ENCODE measurements at places on chromosomes 11 and 22. TPM values are rescaled to one million over a fixed set of nuclear protein-coding genes. Genes with fewer than 3 reads are reported as not detected.

VPREB1 gene
- not detected for total RNA-seq

DRD4 gene
- 0.22 TPM for total RNA-seq

RSF1 gene
- 40.6 TPM for total RNA-seq

TMEM86A gene
- 5.4 TPM for total RNA-seq

BTG4 gene
- total RNA-seq, result not detected

OR1S1 gene
- total RNA-seq, result not detected

DRG1 gene
- total RNA-seq, result 58.0 TPM

CHORDC1 gene
- total RNA-seq, result 41.4 TPM

BTBD18 gene
- total RNA-seq, result not detected

MRGPRG gene
- total RNA-seq, result not detected

SLC25A45 gene
- total RNA-seq, result 5.0 TPM

KCNQ1 gene
- 41.8 TPM for total RNA-seq

ASRGL1 gene
- 4.6 TPM for total RNA-seq

PHF21B gene
- total RNA-seq, result 0.69 TPM

CCDC89 gene
- 0.63 TPM for total RNA-seq

NRGN gene
- 5.0 TPM for total RNA-seq

UBE4A gene
- 32.6 TPM for total RNA-seq

PGM2L1 gene
- 1.6 TPM for total RNA-seq

ARFGAP2 gene
- 47.8 TPM for total RNA-seq

FLRT1 gene
- 0.44 TPM for total RNA-seq

SYT7 gene
- 18.9 TPM for total RNA-seq

SAA4 gene
- not detected for total RNA-seq

PIWIL4 gene
- 0.66 TPM for total RNA-seq

MYBPC3 gene
- total RNA-seq, result 2,538 TPM

RBMXL2 gene
- total RNA-seq, result not detected

ARHGAP42 gene
- 11.1 TPM for total RNA-seq

RAB38 gene
- 0.44 TPM for total RNA-seq

MPPED1 gene
- not detected for total RNA-seq

CSF2RB gene
- total RNA-seq, result 2.8 TPM

OR5M3 gene
- not detected for total RNA-seq

PITPNM1 gene
- total RNA-seq, result 36.6 TPM

HBB gene
- total RNA-seq, result 100 TPM

OR51I1 gene
- total RNA-seq, result not detected

XKR3 gene
- total RNA-seq, result not detected

NELL1 gene
- total RNA-seq, result not detected

TMPRSS5 gene
- 0.47 TPM for total RNA-seq

PTPN5 gene
- 0.47 TPM for total RNA-seq

PRSS23 gene
- total RNA-seq, result 6.5 TPM

OR8G1 gene
- not detected for total RNA-seq

FAM180B gene
- 0.22 TPM for total RNA-seq

RNF141 gene
- 39.2 TPM for total RNA-seq
